Activated CD8-positive, alpha-beta memory T cell treated with anti-CD3 and anti-CD28 coated beads for 1 hour (primary cell): ENCODE measurements at places on chromosomes 5 and 9.

DNA sequence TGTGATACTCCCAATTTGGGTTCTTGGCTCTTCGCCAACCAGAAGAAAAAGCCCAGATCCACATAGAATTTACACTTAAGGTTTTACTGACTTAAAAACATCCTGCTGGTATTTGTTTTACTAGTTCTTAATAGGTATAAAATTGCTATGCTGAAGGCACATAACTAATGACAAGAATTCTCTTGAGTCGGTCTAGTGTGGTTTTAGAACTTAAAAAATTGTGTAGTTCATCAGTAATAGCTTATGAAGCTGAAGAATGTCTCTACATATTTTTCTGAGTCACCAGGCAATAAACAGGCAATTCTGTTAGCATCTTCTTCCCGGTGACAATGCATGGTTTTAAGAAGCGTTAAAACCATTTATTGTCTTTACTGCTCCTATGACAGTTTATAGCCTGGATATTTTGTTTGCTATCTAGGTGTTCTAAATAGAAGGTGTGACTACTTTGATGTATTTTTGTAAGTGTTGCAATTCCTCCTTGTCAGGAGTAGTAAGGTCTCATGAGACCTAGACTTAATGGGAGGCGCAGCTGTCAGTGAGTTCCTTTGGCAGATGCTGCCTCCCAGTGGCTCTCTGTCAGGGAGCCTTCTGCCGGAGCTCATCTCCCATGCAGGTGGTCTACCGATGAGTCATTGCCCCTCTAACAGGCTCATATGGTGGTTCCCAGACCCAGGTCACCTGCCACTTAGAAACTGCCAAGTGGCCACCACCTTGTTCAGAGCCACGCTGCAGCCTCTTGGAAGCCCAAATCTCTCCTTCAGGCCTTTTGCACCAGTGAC lies 173.8 kb downstream of the MAST4 start:
- DNase-seq: no peak

GRCh38 chr5:151663617-151664293 lies 23.0 kb downstream of the SPARC start:
- no peak for DNase-seq

DNA sequence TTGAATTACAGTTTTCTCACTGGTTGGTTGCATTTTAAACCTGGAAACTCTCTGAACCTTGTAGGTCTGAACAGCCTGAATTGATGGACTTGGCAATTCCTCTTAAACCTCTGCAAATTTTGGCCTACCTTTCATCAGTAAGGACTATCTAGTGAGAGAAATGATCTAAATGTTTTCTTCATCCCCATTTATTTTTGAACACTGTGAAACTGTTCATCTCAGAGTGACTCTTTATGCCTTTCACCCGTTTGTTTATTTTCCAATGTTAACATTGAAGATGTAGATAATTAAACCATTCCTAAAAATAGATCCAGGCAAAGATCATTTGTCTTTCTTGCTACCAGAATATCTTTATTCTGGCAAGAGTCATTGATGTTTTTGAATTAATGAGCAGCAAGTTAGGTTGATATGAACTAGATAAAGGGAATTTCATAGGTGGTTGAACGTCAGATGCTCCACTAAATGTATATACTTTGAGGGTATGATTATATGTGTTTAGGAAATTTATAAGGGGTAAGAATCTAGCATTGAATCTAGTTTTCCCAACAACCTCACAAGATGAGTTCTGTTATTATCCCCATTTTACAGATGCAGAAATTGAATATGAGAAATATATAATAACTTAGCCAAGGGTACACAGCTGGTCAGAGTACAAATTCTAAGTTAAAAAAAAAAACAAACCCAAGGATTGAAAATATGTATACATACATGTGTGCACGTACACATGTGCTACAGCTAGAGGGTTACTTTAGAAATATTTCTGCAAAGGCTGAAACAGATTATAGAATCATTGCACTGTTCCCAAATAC lies 3.4 kb downstream of the CPEB4 start:
- DNase-seq: no peak

DNA sequence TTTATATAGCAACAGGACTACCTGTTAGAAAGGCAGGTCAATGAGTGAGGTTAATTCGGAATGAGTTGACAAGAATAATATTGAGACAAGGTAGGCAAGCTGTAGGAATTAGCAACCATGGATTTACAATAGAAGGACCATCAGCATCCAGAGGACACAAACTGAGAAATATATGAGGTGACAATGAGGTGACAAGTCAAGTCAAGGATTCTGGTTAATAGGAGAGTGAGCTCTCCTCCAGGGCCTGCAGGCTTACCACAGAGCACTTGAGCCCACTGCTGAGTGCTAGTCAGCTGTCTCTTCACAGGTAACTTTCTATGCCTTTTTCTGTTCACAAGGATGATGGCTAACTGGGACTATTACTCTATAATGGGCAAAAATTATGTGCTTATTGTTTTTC lies 227.2 kb downstream of the MRPS30 start:
- DNase-seq: no peak

DNA sequence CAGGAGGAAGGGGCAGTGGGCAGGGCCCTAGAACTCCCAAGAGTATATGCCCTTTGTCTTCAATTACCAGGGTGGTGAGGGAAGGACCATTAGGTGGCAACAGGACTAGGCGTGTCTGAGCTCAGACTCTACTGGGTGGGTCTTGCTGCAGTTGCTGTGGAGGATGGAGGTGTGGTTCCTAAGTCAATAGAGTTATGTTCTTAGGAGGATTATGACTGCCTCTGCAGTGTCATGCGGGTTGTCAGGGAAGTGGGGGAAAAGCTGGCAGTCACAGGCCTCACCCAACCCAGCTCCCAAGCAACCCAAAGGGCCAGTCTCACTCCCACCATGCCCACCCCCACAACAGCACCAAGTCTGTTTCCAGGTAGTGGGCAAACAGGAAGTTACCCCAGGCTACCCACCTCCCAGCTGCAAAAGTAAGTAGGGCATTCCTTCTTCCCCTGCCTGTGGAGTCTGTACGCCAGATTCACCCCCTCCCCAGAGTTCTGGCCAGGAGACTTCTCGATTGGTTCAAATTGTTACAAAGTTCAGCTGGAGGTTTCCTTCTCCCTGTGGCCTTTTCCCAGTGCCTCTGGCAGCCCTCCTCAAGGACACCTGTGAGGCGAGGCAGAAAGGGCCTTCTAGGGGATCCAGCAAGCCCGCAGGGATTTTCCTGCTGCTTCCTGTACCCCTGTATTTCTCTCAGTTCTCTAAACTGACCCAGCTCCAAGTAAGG lies 145.3 kb downstream of the HINT1 start:
- DNase-seq: no peak

GRCh38 chr5:102762095-102762534 lies 7.0 kb downstream of the PAM start:
- no peak for DNase-seq

DNA sequence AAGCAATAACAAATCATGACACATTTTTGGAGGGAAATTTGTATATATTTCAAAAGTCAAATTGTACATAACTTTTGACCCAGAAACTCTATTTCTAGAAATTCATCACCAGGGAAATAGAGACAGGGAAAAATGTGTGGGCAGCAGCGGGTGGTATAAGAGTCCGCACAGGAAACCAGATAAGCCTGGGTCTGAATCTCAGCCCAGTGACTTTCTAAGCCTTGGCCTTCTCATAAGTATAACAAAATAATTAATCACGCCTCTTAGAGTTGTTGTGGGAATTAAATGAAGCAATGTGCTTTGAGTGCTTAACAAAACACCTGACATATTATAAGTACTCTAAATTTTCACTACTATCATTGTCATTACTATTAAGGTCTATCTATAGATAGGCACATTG lies 149.2 kb upstream of the DAP start:
- no peak for DNase-seq

DNA sequence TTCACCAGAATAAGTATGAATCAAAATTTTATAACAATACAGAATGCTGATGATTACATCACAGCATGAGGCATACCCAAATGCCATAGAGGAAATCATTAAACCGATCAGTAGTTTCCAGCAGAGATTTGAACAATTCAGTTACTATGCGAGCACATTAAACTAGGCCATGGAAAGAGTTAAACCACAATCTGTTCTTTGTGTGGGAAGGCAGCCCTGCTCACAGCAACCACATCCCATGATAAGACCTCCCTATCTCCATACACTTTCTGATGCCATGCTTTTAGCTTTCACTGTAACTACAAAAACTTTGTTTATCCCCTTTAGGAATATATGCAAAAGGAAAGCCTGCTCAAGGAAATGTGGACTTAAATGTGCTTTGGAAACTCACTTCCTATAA lies 4.5 kb downstream of the NFIB start:
- DNase-seq: no peak

GRCh38 chr9:135926402-135927194 lies 19.3 kb upstream of the CAMSAP1 start:
- peak; percentile 14 for DNase-seq

DNA sequence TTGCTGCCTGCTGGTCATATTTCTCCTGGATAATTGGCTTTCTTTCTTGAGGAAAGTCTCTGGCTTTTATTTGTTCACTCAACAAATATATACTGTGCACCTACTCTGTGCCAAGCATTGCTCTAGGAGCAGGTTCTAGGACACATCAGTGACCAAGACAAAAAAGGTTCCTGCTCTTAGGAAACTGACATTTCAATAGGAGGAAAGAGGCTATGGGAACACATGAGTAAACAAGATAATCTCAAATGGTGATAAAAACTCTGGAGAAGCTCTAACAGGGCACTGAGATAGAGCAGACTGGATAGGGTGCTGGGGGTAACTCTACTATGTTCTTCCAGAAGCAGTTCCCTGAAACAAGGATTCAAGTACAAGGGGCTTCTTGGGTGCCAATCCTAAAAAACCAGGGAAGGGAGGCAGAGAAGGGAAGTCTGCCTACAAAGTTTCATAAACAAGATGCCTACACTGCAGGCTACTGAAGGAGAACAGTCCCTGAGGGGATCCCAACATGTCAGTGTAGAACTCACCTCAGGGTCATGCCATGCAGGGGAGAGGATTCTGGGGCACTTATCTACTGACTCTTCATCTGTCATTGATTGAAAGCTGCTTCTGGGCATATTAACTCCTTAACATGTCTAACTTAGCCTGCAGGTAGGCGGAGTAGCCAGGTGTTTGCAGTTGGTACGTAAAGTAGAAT lies 181.3 kb downstream of the GRIA1 start:
- no peak for DNase-seq

DNA sequence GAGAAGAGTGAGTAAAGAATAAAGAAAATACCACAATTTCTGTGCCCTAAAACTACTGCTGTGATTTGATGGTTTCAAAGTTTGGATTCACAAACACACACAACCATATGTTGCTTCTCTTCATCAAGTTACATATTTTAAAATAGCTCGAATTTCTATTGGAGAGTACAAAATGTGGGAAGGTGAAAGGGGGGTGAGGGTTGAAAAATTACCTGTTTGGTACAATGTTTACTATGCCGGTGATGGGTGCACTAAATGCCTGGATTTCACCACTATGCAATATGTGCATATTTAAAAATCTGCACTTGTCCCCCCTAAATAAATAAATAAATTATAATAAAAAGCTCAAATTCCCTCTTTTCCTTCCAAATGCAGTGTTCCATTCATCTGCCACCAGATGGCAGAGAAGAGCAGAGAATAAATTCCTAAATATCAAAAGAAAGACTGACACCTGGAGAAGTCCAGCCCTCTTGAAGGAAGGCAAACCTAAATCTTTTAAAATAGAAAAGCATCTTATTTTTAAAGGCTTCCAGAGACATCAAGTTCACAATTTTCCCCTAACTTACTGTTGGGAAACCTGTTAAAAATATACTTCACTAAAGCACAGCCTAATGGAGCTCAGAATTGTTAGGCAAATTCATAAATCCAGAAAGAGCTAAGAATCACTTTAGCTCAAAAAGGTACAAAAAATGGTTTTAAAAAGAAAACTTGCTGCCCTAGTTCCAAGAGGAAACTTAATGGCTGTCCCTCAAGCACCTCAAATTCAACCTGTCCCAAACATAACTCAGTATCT lies 24.8 kb upstream of the HNRNPA0 start:
- DNase-seq: no peak

DNA sequence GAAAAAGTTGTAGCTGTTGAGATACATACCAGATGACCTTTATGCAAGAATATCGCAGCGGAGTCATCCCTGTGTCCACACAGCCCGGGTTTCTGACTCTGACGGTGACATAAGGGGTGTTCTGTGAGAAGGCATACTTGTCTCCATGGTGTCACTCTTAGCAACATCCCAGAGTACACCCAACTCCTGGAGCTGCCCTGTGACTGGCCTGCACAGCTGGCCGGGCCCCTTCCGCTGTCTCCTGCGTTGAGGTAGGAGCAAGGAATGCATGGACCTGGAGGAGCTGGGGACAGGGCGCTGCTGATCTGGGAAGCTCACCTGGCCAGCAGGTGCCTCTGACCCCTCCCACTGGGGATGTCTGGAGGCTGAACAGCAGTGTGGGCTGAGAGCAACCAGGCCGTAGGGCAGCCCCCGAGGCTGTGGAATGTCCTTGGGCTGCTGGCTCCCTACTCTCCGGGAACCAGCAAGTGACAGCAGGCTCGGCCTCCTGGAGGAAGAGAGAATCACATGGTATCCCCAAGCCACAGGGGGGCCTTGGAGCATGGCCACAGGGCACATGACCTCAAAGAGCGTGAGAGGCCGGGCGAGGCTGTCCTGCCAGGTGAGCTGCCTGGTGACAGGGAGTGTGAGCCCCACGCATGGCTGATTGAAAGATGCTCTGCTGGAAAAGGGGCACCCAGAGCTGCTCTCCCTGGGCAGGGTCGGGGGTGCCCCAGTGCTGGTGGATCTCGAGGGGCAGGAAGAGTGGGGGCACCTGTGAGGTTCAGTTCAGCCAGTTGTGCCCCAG lies 113.4 kb downstream of the MRPL36 start:
- DNase-seq: no peak

GRCh38 chr5:77337246-77337645 lies 126.8 kb downstream of the PDE8B start:
- no peak for DNase-seq

- DNase-seq: no peak
These were observed 173.4 kb downstream of the NR3C1 start for GRCh38 chr5:143229896-143230675.

DNA sequence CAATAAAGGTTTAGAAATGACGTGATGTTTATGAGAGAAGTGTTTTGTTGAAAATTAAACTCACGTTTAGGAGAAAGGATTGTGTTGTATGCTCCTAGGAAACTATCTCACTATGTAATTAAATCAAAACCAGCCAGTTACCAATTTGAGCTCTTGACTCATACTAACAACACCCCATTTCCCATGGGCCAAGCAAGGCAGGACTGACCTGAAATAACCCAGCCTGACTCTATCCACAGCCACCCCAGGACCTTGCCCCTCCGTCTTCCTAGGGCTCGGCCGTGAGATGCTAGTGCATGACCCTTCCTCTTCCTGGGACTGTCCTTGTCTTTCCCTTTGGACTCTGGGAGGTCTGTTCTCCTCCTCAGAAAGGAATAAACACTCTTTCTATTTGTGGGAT lies 16.4 kb downstream of the TLR4 start:
- no peak for DNase-seq

DNA sequence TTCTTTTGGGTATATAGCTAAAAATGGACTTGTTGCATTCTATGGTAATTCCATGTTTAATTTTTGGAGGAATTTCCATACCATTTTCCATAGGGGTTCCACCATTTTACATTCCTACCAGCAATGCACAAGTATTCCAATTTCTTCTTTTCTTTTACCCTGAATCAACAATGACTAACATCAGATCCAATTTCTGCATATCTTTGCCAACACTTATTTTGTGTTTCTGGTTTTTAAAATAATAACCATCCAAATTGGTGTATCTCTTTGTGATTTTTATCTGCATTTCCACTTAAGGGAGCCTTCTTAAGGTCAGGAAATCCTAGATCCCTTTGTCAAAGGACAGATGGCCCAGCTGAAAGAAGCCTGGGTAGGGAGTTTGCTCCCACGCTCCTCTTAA lies 29.5 kb upstream of the SMU1 start:
- no peak for DNase-seq

- no peak for DNase-seq
These were observed 86.5 kb upstream of the LMX1B start for GRCh38 chr9:126527109-126527825.
